ENCODE measurements at places on chromosomes 13 and 19.

DNA sequence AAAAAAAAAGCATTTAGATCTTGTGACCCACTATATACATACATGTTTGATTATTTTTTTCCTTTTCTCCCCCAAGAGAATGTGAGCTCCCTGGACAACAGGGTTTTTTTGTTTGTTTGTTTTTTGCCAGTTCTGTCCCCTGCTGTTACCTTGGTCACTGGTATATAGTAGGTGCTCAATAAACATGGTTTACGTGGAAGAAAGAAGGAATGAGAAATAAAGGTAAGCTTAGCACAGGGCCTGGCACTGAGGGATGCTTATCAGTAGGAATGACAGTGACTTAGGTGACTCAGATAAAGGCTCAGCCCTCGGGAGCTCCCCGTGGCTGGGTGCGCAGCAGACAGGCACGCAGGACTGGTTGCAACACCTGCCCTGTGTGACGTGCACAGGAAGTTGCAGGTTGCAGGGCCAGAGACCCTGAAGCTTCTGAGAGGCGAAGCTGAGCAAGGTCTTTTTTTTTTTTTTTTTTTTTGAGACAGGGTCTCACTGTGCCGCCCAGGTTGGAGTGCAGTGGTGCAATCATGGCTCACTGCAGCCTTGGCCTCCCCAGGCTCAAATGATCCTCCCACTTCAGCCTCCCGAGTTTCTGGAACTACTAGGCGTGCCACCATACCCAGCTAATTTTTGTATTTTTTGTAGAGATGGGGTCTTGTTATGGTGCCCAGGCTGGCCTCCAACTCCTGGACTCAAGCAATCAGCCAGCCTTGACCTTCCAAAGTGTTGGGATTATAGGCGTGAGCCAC is 10.3 kb upstream of the PAK4 start:
- DNase-seq: no peak

- no peak for DNase-seq
These were observed 935 bp downstream of the ARID3A start for GRCh38 chr19:926589-927350.

- DNase-seq: no peak
These were observed 67.5 kb upstream of the SPATA13 start for GRCh38 chr13:24093047-24093446.

- no peak for DNase-seq
These were observed 109.5 kb downstream of the PDS5B start for GRCh38 chr13:32695602-32696250.

DNA sequence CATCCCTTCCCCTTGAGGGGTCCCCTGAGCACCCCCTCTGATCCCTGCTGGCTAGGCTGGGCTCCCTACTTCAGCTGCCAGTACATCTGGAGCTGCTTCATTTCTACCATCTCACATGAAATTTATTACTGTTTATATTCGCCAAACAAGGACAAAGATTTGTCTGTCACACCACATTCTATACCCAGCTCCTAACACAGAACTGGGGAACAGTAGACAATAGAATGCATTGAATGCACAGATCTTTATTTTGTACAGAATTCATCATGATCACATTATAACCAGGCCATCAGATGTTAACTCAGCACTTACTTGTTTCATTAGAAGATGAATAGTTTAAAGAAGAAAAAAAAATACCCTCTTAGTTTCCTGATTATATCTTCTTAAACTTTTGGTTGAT is 159.4 kb downstream of the KLF5 start:
- no peak for DNase-seq

GRCh38 chr13:66826398-66826797 is 403.7 kb downstream of the PCDH9 start:
- no peak for DNase-seq

DNA sequence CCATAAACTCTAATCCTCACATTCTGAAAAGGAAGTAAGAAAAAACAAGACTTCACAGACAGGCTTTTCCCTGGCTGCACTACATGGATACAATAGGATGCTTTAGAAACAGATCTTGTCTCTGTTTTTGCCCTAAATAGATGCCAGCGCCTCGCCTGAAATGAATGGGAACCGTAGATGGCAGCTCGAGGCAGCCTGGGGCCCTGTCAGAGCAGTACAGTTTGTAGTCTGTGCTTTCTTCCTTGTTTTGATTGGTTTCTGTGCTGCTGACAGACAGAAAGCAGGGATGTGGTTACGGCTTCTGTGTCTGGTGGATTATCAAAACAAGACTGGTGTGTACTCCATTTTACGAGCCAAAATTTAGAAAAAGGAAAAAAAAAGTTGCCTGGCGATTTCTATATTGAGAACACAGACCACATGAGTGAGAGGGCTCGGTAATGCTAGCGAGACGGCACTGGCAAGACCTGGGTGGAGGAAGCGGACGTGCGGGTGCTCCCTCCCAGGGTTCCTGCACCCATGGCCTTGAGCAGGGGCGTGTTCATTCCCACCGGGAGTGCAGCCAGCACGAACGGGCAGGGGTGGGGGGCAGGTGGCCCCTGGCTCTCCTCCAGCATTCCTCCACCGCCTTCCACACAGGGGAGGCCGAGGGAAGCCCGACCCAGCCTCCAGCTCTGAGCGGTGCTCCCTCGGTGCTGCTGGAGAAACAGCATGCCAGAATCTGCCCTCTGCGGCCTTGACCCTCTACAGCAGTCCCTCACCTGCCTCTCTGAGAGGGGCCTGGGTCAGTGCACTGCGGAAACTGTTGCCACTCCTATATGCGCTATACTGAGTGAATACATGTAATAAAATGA is 37.6 kb upstream of the C1QTNF9 start:
- DNase-seq: peak; percentile 85
